CD8-positive, alpha-beta T cell (primary cell): ENCODE measurements at places on chromosomes 5 and 9.

- DNase-seq: no peak
These were observed 564.8 kb upstream of the WWC1 start for GRCh38 chr5:167726642-167727041.

DNA sequence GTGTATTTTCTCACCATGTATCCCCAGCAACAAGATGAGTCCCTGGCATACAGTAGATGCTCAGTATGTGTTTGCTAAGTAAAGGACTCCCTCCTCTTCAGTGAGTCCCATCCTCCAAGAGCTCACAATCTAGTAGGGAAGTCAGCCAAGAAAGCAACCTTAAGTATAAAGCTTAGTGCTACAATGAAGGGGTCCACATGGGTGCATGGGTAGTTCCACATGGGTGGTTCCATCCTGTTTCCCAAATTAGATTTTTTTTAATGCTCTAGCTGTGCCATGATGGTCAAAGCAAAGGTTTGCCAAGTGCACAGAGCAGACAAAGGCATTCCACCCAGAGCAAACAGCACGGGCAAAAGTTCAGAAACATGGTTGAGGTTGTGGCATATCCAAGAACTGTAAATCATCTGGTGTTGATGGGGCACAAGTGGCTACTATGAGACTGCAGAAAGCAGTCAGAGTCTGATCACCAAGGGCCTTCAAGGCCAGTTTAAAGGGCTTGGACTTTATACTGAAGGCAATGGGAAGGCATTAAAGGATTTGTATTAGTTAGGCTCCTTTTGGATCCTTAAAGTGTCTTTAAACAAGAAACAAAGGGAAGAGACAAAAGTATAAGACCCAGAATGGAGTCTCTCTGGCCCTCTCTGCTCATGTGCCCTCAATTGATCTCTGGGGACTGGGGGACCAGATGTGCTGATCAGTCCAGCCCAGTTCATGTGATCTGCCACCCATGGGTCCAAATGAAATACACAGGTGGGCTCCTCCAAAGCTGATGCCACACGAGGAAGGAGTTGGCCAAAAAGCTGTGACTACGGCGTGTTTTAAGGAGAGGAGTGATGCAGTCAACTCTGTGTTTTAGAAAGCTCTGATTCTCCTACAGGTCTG lies 9.0 kb upstream of the CPLX2 start:
- DNase-seq: no peak

DNA sequence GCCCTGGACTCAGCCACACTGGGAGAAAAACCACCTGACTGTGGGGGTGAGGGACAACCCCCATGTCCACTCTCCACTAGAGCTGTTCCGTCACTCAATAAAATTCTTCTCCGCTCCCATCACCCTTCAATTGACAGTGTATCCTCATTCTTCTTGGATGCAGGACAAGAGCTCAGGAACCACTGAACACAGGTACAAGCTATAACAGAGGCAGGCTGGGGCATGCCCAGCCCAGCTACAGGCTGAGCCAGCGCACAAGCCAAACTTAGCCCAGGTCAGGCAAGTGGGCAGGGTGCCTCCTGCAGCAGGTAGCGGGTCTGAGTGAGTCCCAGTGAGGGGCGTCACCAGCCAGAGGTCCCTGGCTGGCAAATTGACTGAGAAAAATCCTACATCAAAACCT lies 183.4 kb downstream of the HINT1 start:
- no peak for DNase-seq

- DNase-seq: no peak
These were observed 205.2 kb downstream of the CSNK1G3 start for GRCh38 chr5:123717139-123717538.

DNA sequence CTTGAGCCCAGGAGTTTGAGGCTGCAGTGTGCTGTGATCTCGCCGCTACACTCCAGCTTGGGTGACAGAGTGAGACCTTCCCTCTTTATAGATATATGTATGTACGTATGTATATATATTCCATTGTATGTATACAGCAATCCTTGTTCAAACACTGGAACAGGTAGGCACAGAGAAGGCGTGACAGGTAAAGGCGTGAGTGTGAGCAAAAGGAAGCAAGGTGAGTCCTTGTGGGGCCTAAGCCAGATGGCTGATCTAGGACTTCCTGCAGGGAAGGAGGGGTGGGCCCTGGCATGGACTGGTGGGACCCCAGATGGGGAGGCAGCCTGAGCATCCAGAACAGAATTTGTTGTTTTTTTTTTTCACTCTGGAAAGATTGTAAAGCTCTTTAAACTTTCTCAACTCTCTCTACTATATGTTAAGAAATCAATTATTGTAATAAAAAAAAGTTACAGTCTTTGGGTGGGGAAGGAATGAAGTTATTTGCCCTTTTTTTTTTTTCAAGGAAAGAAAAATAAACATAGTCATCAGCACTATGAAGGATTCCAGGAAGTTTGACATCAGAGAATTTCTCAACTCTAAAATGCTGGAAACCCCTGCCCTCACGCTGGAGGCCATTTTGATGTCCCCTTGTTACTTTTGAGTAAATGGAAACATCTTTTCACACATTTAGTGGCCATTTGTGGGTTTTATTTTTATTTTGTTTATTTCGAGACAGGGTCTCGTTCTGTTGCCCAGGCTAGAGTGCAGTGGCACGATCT lies 38.9 kb upstream of the STXBP1 start:
- DNase-seq: no peak

DNA sequence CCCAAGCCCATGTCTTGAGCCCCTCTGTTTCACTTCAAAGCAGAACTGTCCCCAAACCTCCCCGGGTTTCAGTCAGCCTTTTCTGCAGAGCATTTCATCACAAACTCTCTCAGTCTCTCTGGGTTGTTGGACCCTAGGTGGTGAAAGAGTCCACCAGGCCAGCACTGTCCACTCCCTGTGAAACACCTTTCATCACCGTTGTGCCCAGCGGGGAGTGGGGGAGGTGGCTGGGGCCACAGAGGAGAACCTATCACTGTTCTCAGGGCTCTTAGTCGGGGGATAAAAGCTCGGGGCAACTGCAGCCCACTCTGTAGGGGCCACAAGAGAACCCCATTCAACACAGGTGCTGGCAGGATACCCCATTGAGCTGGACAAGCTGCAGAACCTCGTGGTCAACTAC lies 5.4 kb upstream of the RABL6 start:
- DNase-seq: no peak

- no peak for DNase-seq
These were observed 249.1 kb downstream of the DIRAS2 start for GRCh38 chr9:90393365-90394152.

- no peak for DNase-seq
These were observed 10.4 kb downstream of the TMOD1 start for GRCh38 chr9:97511655-97512427.

- no peak for DNase-seq
These were observed 296.1 kb upstream of the CLINT1 start for GRCh38 chr5:158155067-158155466.

GRCh38 chr5:32473072-32473471 lies 28.5 kb upstream of the ZFR start:
- no peak for DNase-seq

- DNase-seq: no peak
These were observed 12.9 kb upstream of the KLF9 start for GRCh38 chr9:70427161-70427945.

- DNase-seq: no peak
These were observed 16.1 kb upstream of the FAM120A start for GRCh38 chr9:93435386-93435785.

- no peak for DNase-seq
These were observed 64.6 kb upstream of the GRIA1 start for GRCh38 chr5:153425914-153426313.

GRCh38 chr9:111992523-111992922 lies 95.9 kb downstream of the UGCG start:
- no peak for DNase-seq
